Stimulated activated CD4-positive, alpha-beta T cell treated with anti-CD3 and anti-CD28 coated beads, Interleukin-1b, Interleukin-23, amount 100 ng/mL, for 1 hour (primary cell): ENCODE measurements at places on chromosomes 3 and 15.

DNA sequence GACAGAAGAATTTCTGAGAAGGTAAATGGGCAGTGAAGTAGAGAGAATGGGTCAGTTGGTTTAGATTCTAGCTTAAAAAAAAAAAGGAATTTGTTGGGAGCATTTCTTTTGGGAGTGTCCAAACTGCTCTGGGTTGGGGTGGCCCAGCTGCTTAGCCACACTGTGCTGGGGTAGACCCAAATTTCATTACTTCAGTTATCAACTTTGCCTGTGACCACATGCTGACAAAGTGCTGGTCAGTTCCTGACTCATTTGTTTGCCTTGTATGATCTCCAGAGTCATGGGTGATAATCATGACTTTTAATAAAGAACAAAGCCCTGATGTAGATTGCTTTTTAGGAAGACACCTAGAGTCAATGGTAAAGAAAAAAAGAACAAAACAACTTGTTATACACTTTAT is 121.5 kb upstream of the FGF7 start:
- DNase-seq, result no peak

DNA sequence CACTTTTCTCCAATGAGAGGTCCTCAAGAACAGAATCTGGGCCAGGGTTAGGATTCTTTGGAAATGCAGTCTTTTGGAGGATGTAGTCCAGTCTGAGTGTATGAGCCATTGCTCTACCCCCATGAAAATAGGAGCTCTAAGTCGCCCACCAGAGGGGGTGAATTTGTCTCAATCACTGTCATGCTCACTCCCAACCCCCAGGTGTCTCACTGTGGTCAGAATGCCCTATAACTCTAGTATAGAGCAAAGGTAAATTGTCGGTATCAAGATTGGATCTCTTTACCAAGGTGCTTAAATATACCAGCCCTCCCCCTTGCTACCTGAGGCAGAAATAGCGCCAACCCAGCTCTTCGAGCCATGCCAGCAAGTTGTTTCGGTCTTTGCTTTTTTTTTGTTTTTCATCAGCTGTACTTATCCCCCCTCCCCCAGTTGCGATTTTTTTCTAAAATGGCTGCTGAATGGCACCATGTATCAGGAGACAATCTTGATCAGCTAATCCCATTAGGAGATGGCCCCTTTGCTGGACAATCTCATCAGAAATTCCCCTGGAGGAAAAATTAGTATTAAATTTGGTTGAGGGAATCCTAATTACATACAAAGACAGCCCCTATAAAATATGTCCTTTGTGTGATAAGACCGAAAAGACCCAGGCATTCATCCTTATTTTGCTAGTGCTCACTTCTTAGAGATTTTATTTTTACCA is 130.7 kb downstream of the EBLN2 start:
- no peak for DNase-seq

- DNase-seq, result no peak
Observed at GRCh38 chr3:192229866-192230265, 497.5 kb downstream of the FGF12 start.

DNA sequence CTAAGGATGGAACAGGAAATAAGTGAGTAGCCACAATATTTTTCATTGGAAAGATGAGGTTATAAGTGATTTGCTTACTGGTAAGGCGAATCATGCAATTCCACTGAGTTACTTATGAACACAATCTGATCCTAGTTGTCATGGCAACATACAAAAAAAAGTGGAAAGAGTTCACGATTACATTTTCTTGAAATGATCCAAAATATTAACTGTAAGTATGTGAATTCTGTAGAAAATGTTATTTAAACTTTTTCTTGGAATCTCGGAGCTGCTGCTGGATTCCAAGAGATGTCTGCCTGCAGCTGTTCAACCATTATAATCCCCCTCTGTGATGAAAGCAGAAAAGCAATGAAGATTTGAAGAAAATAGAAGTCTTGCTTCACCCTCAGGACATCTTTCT is 120.5 kb downstream of the KBTBD8 start:
- no peak for DNase-seq

DNA sequence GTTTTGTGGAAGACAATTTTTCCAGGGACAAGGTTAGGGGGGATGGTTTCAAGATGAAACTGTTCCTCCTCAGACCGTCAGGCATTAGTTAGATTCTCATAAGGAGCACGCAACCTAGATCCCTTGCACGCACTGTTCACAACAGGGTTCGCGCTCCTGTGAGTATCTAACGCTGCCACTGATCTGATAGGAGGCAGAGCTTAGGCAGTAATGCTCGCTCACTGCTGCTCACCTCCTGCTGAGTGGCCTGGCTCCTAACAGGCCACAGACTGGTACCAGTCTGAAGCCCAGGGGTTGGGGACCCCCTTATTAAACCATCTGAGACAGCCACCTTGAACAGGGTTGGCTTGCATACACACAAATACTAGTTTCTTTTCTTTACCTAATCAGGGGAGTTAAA is 13.5 kb upstream of the IMPG2 start:
- no peak for DNase-seq

GRCh38 chr3:57978316-57978715 is 29.9 kb upstream of the FLNB start:
- no peak for DNase-seq

- no peak for DNase-seq
Observed at GRCh38 chr3:45515999-45516725, 78.4 kb upstream of the LIMD1 start.

- no peak for DNase-seq
Observed at GRCh38 chr3:119657887-119658702, 2.3 kb downstream of the POPDC2 start.

DNA sequence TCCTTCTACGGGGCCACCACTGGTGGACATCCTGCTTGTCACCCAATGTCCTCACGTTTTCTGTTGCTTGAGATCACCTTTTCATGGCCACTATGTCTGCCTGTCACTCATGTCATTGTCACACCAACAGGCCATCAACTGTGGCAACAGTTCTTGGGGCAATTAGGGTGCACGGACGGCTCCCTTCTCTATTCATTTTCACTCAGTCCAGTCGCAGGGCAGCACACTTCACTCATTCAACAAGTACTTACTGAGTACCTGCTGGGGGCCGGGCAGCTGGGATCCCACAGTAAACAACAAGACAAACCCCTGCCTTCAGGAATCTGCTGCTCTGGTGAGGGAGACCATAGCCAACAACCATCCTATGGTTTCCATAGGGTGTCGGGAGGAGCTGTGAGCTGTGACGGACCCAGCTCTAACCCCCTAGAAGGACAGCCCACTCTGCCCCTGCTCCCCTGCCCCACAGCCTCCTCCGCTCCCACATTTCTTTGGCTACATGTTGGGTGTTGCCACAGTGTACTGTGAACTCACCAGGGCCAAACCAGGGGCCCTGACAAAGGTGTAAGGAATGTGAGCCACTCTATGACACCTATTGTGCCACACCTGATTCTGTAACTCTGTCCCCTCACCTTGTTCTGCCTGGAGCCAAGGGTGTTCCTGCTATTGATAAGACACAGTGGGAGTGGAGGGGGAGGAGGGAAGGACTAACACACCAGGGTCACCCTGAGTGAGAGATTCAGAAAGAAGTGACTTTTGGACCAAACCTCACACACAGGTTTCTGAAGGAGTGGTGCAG is 1.9 kb downstream of the VILL start:
- DNase-seq, result no peak

GRCh38 chr3:154274348-154274747 is 49.9 kb downstream of the DHX36 start:
- no peak for DNase-seq

- no peak for DNase-seq
Observed at GRCh38 chr15:89307046-89307587, 27.5 kb downstream of the POLG start.
